Activated naive CD4-positive, alpha-beta T cell treated with anti-CD3 and anti-CD28 coated beads for 36 hours (primary cell): ENCODE measurements at places on chromosomes 13 and 19.

DNA sequence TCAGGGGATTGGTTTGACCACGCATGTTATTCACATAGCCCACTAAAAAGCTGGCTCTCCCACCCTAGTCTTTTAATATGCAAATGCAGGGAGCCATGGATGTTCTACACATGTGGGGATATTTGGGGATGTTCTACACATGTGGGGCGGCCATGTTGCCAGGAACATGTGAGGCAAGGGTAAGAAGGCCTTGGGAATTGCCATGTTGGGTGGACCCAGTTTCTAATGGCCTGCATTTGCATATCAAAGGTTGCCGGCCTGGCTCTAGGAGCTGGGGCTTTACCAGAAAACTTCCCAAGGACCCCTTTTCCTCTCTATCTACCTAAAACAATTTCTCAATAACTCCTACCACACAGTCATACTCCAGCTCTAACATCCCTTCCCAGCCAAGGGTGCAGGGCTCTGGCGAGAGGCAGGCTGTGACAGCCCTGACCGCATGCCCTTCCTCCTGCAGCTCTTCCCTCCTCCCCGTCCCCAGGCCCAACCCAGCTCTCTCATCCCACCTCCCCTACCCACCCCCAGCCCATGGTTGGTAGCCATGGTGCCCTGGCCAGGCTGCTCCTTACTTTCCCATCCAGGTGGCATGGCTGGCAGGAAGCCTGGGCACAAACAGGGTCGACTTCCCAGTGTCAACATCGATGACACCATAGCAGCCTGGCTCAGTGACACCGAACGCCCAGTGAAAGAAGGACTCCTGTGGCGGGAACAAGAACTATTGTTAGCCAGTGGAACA lies 11.0 kb downstream of the PEPD start:
- DNase-seq: no peak

GRCh38 chr19:41911889-41912731 lies 16.1 kb downstream of the ERFL start:
- DNase-seq: no peak

DNA sequence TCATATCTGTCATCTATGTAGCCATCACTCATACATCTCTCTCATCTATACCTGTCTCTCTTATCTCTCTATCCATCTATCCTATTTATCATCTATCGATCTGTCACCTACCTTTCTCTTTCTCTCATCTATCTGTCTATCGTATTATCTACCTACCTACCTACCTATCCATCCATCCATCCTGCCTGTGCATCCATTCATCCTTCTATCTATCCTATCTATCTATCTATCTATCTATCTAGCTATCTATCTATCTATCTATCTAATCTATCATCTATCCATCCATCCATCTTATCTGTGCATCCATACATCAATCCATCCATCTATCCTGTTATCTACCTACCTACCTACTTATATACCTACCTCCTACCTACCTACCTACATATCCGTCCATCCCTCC lies 44.6 kb upstream of the CYP4F8 start:
- no peak for DNase-seq

GRCh38 chr19:18650021-18650390 lies 13.2 kb downstream of the KLHL26 start:
- no peak for DNase-seq

GRCh38 chr19:5547881-5548280 lies 19.9 kb downstream of the TINCR start:
- DNase-seq: peak; percentile 48

DNA sequence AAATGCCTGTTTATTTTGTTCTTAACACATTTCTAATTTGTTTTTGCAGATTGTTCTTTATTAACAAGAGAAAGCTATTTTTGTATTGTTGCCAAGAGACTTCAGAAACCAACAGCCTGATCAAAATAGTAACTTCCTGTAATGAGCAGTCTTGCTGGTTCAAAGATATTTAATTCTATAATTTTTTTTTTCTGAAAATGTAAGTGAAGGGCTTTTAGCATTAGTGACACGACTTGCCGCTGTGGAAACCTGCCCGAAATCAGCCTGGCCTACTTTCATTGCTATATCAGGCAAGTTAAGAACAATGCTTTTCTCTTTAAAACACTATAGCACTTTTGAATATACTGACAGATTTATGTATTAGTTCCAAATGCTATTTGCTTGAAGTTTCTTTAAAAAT lies 374.3 kb downstream of the EFNB2 start:
- no peak for DNase-seq

GRCh38 chr13:95570016-95570415 lies 17.5 kb downstream of the CLDN10 start:
- DNase-seq: no peak

DNA sequence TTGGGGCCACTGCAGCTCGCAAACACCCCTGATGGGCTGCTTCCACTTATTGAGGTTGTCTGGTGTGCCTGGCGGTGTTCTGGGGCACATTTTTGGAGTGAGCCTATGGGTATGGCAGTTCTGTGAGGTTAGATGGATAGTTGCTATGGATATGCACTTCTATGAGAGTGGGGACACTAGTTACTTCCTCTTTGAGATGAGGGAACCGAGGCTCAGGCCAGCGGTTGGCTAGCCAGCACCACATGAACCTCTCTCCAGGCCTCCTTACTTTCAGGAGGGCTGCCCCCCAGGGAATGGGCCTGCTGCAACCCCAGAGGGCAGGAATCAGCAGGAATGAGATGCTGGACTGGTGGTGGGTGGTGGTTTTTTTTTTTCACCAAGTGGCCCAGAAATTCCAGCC lies 13.5 kb upstream of the PRR19 start:
- no peak for DNase-seq

DNA sequence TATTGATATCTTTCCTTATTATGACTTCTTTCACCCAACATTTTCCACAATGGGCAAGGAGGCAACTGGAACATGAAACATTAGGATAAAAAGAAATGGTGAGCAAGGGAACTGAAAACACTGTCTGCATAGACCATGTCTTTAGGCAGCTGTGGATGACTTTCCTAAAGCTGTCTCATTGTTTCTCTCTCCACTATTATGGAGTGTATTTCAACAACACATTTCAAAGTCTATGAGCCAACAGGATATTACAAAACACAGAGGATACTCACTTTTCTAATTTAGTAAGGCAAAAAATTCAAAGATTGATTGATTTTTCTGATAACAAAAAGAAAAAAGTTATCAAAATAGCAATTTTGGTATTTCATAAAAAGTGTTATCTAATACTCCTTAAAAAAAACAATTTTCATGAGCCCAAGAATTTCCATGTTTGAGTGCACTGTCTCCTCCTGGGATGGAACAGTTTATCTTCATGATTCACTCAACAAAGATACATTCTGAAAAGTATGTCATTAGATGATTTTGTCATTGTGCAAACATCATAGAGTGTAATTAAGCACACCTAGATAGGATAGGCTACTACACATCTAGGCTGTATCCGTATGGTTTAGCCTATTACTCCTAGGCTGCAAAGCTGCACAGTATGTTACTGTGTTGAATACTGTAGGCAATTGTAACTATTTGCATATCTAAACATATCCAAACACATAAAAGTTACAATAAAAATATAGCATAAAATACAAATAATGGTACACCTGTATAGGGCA lies 1568.4 kb downstream of the SLITRK5 start:
- DNase-seq: no peak

- no peak for DNase-seq
Observed at GRCh38 chr13:29162638-29163235, 342.6 kb downstream of the MTUS2 start.

DNA sequence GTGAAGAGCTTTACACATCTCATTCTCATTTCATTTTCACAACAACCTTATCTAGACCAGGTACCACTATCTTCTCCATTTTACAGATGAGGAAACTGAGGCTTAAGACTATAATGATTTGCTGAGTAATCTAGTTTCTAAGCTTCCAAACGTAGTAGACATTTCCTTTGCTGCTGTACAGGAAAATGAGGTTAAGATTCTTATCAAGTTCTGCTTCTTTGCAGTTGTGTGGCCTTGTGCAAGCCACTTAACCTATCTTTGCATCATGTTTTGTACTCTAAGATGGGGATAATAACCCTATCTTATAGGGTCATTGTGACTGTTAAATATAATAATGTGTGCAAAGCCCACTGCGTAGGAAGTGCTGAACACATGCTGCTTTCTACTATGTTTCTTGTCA lies 307.9 kb downstream of the HS6ST3 start:
- DNase-seq: no peak

DNA sequence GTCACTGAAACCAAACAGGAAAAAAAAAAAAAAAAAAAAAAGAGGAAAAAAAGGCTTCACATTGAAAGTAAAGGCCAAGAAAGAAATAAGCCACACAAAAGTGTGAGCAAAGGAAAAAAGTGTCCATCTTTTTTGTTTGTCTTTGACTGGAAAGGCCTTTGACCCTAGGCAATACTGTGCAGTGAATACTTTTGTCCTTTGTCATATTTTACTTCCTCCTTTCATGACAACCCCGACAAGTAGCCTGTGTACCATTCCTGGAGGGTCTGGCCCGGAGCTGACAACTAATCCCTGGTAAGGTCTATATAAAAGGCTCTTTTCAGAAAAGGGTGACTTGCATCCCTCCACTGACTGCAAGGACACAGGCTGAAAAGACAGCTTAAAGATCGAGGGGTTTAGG lies 12.9 kb upstream of the MICU2 start:
- DNase-seq: no peak

DNA sequence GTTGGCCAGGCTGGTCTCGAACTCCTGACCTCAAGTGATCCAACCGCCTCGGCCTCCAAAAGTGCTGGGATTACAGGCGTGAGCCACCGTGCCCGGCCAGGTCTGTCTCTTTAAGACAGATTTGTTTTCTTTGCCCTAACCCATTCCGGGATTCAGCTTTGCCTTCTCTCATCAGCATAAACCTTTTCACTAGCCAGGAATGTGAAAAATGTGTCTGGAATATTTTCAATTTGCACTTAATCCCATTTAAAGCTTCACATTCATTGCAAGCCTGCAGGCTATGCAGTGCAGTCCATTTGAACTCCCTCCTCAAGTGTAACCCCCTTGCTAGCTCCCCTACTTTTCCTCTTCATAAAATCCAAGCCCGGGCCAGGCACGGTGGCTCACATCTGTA lies 880 bp upstream of the TMEM160 start:
- DNase-seq: no peak

- DNase-seq: no peak
Observed at GRCh38 chr19:45440873-45441654, 17.3 kb upstream of the ERCC1 start.

DNA sequence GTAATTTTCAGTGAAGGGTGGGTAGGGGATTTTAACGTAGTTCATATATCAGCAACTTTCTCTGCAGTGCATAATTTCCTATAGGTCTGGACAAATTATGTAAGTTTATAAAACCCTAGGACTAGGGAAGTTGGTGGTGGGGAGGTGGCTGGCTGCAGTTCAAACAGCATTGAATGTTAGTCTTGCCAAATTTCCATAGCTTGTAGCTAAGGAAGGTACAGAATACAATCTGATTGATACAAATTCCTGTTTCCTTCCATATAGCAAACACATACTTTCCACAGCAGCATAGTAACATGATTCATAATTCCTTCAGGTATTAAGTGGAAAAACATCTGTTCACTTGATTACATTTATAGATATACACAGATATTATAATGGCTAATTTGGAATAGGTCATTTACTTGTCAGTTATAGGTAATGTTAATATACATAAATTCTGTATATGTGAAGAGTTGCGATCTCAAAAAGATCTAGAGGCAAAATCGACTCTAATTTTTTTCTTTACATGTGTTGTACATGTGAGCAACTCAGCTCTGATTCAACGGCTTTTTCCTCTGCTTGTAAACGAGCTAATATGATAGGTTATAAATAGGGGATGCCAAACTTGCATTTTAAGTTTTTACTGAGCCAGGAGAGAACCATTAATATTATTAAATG lies 233.4 kb upstream of the CSNK1A1L start:
- no peak for DNase-seq

- DNase-seq: no peak
Observed at GRCh38 chr13:29596064-29596418, 553 bp upstream of the SLC7A1 start.

GRCh38 chr13:32695602-32696250 lies 109.5 kb downstream of the PDS5B start:
- no peak for DNase-seq

DNA sequence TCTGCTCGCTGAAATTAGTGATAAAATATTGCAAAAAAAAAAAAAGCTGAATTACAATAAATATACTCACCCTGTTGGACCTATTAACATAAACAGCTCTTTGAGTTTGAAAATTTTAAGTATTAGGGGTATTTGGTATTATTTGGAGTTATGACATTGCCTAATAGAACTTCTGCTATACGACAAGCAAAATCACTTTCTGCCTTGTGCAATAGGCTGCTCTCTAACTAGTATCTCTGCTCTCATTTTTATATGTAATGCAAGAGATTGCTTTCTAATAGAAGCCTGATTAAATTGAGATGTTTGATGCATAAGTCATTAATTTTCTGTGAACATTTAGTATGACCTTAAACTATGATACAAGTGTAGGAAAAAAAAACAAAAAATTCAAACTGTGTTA lies 5.3 kb downstream of the RGS9BP start:
- DNase-seq: no peak

DNA sequence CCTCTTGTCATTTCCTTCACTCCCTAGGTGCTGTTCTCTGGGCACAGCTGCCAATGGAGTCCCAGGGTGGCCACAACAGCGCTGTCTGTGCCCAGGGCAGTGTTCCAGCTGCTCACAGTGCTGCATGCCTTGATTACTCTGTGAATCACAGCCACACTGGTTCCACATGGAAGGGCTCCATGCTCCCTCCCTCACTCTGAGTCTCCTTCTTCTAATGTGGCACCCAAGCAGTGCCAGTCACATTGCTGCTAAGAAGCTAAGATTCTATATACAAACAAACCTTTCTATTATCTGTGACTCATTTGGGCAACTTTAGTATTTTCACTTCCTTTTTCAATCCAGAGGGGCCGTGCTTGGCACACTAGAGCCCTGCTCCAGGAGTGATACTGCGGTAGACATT lies 248.7 kb downstream of the TDRD3 start:
- DNase-seq: no peak

- DNase-seq: no peak
Observed at GRCh38 chr19:31303262-31303815, 45.9 kb downstream of the TSHZ3 start.

- no peak for DNase-seq
Observed at GRCh38 chr13:44769686-44770085, 193.6 kb upstream of the TSC22D1 start.

- no peak for DNase-seq
Observed at GRCh38 chr13:20696073-20696472, 7.4 kb upstream of the IL17D start.

GRCh38 chr13:47865883-47866282 lies 135.2 kb downstream of the SUCLA2 start:
- DNase-seq: no peak

- no peak for DNase-seq
Observed at GRCh38 chr13:105991622-105992277, 543.7 kb downstream of the EFNB2 start.

- DNase-seq: peak; percentile 67
Observed at GRCh38 chr19:29873024-29873800, 61.4 kb downstream of the CCNE1 start.
